ENCODE measurements at places on chromosomes 6 and 20.

DNA sequence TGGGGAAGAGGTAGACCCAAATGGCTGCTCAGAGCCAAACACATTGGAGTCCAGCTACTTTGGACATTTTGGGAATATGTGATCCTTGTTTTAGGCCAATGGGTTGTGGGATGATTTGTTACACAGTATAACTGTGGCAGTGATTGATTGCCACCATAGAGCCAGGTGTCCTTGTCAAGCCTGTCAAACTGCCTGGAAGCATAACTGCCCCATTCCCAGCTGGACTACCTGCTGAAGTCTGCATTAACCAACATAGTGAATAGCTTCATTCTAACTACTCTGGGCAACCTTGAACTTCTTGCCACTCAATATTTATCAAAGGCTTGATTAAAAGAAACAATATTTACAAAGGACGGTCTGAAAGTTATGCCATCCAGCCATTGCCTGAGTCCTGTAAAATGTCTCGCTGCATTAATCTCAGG, 164.7 kb downstream of the LINC00237 start:
- DNase-seq, result no peak

GRCh38 chr20:46458866-46459750, 52.7 kb upstream of the ELMO2 start:
- DNase-seq, result no peak

GRCh38 chr20:59322585-59323454, 22.4 kb downstream of the EDN3 start:
- no peak for DNase-seq

- no peak for DNase-seq
These were observed 98.5 kb downstream of the ARMC2 start for GRCh38 chr6:108946695-108947094.

DNA sequence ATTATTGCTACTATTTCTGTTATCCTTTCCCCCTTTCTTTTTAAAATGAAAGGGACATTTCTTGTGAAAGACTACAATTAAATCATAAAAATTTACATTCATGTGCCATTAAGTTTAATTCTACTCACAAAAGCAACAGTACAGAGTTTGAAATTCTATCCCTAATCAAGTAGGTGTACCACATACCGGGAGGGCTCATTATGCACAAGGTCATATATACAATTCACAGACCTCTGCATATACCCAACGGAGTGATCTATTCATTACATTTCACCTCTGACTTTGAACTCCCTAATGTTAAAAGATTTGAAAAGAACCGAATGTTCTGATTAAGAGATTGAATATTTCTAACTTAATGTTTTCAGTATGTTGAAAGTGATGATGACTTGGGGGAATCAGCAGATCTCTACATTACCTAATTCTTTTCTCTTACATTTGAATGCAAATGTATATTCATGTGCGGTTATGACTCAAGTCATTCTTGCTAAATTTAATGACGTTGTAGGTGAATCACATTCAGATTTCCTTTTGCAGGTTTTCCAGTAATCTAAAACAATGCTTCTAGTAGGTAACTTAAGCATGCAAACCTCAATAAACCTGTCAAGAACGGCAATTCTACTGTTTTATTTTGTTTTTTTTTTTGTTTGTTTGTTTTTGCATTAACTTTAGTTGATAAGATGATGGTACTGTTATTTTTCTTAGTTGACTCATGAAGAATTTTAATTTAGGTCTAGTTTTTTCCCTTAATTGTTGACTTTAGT, 7.3 kb downstream of the EYA4 start:
- DNase-seq, result no peak

Measured in stimulated activated CD8-positive, alpha-beta memory T cell treated with anti-CD3 and anti-CD28 coated beads, Interleukin-15, amount 100 ng/mL, for 48 hours (primary cell).